Testis (tissue), 5 donors: ENCODE measurements at places on chromosomes 7 and 10. TPM values are rescaled to one million over a fixed set of nuclear protein-coding genes. Genes with fewer than 3 reads are reported as not detected.

- H3K36me3 ChIP-seq = no peaks in the 10 kb centered on the region
- no peak overlapping the region for H3K4me3 ChIP-seq
- no peaks in the 10 kb centered on the region for H3K27me3 ChIP-seq
- no peak for DNase-seq
Measured at GRCh38 chr7:101468546-101469275, 106.0 kb downstream of the COL26A1 start.

DNA sequence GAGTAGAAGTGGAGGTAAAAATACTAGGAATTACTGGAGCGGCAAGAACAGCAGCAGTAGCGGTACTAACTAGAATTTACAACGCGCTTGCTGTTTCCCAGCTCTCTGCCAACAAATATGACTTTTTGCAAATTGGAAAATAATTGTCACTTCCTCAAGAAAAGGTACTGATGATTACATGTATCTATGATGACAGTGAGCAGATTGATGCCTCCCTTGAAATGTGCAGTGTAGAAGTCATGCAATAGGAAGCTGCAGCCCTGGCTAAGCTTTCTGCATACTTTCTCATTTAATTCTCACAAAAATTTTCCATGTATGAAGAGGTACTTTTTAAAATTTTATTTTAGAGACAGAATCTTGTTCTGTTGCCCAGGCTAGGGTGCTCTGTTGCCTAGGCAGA is 49.9 kb downstream of the ANK3 start:
- no peak overlapping the region for H3K4me3 ChIP-seq
- no peaks in the 10 kb centered on the region for H3K4me1 ChIP-seq
- no peaks in the 10 kb centered on the region for H3K27me3 ChIP-seq
- no peaks in the 10 kb centered on the region for H3K36me3 ChIP-seq
- H3K27ac ChIP-seq = no peak overlapping the region

DNA sequence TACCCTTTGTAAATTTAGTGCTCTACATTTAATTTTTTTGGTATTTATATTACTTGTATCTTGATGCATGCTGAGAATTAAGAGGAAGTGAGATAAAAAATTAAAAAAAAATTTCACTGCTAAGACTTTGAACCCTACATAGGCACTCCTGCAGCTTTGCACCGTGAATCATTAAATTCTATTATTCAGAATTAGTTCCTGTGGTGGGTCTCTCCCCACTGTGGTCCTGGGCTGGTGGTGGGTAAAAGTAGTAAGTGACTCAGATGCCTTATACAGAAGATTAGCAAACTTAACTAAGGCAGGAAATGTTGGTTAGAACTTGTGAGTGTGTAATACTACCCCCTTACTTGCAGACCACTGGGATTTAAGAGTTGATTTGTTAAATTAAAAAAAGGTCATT is 72.6 kb downstream of the AP3M1 start:
- H3K4me1 ChIP-seq = no peaks in the 10 kb centered on the region
- H3K27ac ChIP-seq = no peak overlapping the region
- H3K4me3 ChIP-seq = no peak overlapping the region
- no peaks in the 10 kb centered on the region for H3K27me3 ChIP-seq

DNA sequence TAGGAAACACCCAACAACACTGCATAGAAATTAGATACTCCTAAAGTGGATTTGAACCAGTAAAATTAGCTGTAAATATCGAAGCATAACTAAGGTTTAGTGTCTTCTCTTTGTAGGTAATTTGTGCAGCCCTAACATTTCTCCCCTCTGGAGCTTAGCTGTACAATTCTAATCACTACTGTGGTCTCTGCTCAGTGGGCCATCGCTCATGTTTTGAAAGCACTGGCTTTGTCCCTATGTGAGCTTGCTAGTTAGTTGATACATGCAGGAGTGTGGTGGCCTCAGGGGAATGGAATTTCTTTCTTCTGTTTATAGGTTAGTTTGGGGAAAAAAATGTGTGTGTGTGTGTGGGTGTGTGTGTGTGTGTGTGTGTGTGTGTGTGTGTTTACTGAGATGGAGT is 373.1 kb downstream of the DPP6 start:
- no peaks in the 10 kb centered on the region for H3K4me1 ChIP-seq
- no peaks in the 10 kb centered on the region for H3K27me3 ChIP-seq
- H3K4me3 ChIP-seq = no peak overlapping the region
- no peak for DNase-seq
- H3K27ac ChIP-seq = no peak overlapping the region

DNA sequence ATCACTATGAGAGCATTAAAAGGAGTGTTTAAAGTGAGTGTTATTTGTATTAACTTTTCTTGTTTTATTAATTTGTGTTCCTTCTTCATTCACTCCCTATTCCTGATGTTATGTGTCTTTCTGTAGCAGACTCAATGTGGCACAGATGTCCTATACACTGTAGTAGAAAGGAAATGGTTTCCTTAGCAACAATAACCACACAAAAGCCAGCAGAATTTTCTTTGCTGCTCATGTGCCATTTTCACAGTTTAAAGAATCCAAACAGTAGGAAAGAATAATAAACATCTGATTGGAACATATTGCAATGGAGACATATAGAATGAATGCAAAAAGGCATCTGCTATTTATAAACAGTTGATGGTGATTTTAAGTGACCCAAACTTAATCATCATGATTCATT is 763.6 kb downstream of the PHTF2 start:
- DNase-seq = no peak
- H3K4me3 ChIP-seq = no peak overlapping the region
- H3K27me3 ChIP-seq = no peaks in the 10 kb centered on the region
- H3K4me1 ChIP-seq = no peaks in the 10 kb centered on the region
- no peak overlapping the region for H3K27ac ChIP-seq

- H3K4me1 ChIP-seq = no peaks in the 10 kb centered on the region
- H3K27me3 ChIP-seq = no peaks in the 10 kb centered on the region
- peak; percentile 36 for DNase-seq
Measured at GRCh38 chr7:47190462-47190861, 391.4 kb downstream of the TNS3 start.

DNA sequence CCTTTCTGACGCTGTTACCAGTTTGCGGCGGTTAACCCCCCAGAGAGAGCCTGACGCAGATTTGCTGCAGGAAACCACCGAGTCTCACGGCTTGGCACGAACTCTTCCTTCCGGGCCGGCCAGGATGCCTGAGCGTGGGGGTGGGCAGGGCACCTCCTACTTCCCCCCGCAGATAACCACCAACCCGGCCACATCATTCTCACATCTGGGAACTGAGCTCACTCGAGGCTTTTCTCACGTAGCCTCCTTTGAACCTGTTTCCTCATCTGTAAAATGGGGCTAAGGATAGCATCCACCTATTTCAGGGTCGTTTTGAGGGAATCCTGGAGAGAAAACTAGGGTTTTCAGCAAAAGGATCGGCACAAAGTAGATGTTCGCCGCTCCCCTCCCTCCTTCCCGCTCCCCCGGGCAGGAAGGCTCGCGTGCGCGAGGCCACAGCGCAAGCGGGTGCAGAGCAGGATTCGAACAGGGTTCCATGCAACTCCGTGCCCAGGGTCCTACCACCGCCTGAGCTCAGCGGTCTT is 23.6 kb downstream of the DDIT4 start:
- no peaks in the 10 kb centered on the region for H3K27me3 ChIP-seq
- peaks cover 16% of the 10 kb centered on the region for H3K4me1 ChIP-seq
- peak overlapping the region; percentile 71 for H3K4me3 ChIP-seq
- peak; percentile 86 for DNase-seq
- peak overlapping the region; percentile 83 for H3K27ac ChIP-seq

DNA sequence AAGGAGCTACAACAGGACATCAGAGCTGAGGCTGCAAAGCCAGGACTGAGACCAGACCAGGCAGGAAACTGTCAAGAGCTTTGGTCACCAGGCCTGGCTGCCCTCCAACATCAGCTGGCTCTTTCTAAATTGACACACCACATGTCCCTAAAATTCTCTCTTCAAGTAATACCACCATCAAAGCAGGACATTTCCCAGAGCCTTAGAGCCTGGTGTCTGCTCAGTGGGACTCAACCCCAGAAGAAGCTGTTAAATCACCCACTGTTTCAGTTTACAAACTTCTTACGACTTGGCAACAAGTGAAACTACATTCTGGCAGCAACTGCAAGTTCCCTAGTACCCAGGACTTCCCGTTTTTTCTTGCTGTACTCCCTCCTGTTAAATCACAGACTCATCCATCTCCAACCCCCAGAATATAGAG is 3.8 kb upstream of the IL6 start:
- no peaks in the 10 kb centered on the region for H3K36me3 ChIP-seq
- no peak overlapping the region for H3K27ac ChIP-seq
- no peaks in the 10 kb centered on the region for H3K27me3 ChIP-seq
- DNase-seq = peak; percentile 27
- H3K4me3 ChIP-seq = no peak overlapping the region
- H3K4me1 ChIP-seq = peaks cover 14% of the 10 kb centered on the region

DNA sequence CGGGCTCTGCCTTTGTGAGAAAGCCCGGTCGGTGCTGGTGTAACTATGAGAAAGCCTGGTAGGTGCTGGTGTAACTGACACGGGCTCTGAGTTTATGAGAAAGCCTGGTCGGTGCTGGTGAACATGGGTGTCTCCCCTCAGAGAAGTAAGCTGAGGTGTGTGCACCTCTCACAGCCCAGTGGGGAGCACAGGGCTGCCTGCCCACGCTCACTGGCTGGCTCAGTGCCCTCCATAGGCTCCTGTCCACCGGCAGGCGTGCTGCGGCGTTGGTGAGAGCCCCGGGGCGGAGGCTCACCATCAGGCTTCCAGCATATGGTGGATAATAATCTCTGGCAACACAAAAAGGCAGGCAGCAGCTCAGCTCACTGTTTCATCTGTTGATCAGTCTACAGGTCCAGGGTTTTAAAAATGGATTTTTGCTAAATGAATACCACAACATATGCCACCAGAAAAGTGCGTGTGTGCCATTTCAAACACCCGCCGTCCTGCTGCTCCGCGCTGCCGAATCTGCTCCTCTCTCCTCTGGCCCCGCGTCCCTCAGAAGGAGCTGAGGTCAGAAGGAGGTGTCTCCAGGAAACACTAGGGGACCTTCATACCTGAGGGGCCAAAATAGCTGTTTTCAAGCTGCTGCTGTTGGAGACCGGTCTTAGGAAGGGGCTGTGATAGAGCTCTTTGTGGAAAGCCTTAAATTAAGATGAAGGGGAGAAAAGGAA is 365.7 kb downstream of the DNAJB6 start:
- DNase-seq = no peak
- no peak overlapping the region for H3K4me3 ChIP-seq
- no peaks in the 10 kb centered on the region for H3K4me1 ChIP-seq
- no peaks in the 10 kb centered on the region for H3K36me3 ChIP-seq
- no peak overlapping the region for H3K27ac ChIP-seq

DNA sequence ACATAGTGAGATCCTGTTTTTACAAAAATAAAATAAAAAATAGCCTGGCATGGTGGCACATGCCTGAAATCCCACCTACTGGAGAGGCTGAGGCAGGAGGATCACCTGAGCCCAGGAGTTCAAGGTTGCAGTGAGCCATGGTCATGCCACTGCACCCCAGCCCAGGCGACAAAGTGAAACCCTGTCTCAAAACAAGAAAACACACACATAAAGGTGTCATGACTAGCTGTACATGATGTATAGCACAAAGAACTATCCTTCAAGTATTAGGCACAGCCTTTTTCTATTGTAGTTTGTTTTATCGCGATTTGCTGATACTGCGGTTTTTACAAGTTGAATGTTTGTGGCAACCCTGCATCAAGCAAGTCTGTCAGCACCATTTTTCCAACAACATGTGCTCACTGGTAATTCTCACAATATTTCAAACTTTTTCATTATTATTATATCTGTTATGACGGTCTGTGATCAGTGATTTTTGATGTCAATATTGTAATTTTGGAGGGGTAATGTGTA is 11.5 kb upstream of the SNX13 start:
- H3K36me3 ChIP-seq = no peaks in the 10 kb centered on the region
- no peaks in the 10 kb centered on the region for H3K4me1 ChIP-seq
- no peak overlapping the region for H3K4me3 ChIP-seq
- no peak for DNase-seq
- H3K27me3 ChIP-seq = no peaks in the 10 kb centered on the region

GRCh38 chr7:1466524-1467271 is 7.4 kb upstream of the MICALL2 start:
- H3K36me3 ChIP-seq = no peaks in the 10 kb centered on the region
- H3K4me3 ChIP-seq = no peak overlapping the region
- no peak overlapping the region for H3K27ac ChIP-seq

- no peaks in the 10 kb centered on the region for H3K4me1 ChIP-seq
- no peak for DNase-seq
- no peaks in the 10 kb centered on the region for H3K27me3 ChIP-seq
Measured at GRCh38 chr7:112987171-112987570, 99.5 kb downstream of the GPR85 start.

The RHOBTB1 gene
- total RNA-seq = 47.1 TPM

The BHLHA15 gene
- total RNA-seq = 2.4 TPM
